ENCODE measurements at places on chromosomes 11 and 22. TPM values are rescaled to one million over a fixed set of nuclear protein-coding genes. Genes with fewer than 3 reads are reported as not detected.
A peak's percentile ranks its signal among the peaks of the same experiment; 100 is the strongest.

Gene OR52H1
- not detected for total RNA-seq

DNA sequence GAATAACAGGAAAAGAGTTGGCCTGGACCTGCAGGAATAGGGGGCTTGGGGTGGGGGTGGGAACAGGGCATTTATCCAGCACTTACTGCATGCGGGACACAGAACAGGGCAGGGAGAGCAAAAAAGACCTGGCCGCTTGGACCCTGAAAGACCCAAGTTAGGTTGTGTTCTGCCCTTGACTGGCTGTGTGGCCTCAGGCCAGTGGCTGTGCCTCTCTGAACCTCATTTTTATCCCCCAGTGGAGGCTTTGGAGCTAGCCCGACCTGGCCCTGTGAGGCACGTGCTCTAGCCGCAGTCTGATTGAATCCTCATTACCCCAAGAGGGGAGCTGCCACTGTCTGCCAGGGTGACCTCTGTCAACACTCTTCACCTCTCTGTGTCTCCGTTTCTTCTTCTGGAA, 68.7 kb downstream of the MN1 start:
- H3K4me1 ChIP-seq, result no peaks in the 10 kb centered on the region
- H3K4me3 ChIP-seq, result no peak overlapping the region
- no peak for DNase-seq
- no peaks in the 10 kb centered on the region for H3K27me3 ChIP-seq
- H3K36me3 ChIP-seq, result no peaks in the 10 kb centered on the region

- no peak for DNase-seq
- peak within 1 kb of the TSS; percentile 44 for H3K27ac ChIP-seq
- H3K4me1 ChIP-seq, result peaks cover 21% of the 10 kb centered on the region
These were observed at the start of the genes BSCL2 and GNG3 for GRCh38 chr11:62707277-62707861. BSCL2 (minus strand) TSS chr11:62707424; CDS start chr11:62707195, 229 bp downstream. GNG3 (plus strand) TSS chr11:62707676; CDS start chr11:62708296, 620 bp downstream.

Gene MMP13
- not detected for total RNA-seq

GRCh38 chr22:42955087-42955635, 59.8 kb downstream of the PACSIN2 start:
- H3K27ac ChIP-seq, result no peak overlapping the region
- H3K27me3 ChIP-seq, result no peaks in the 10 kb centered on the region
- DNase-seq, result no peak

- DNase-seq, result peak; percentile 54
- no peaks in the 10 kb centered on the region for H3K27me3 ChIP-seq
- no peak overlapping the region for H3K27ac ChIP-seq
- no peak overlapping the region for H3K4me3 ChIP-seq
- no peaks in the 10 kb centered on the region for H3K36me3 ChIP-seq
- H3K4me1 ChIP-seq, result no peaks in the 10 kb centered on the region
These were observed 19.3 kb downstream of the RFPL1 start for GRCh38 chr22:29457730-29458129.

Gene RTN4RL2
- total RNA-seq, result 0.32 TPM

Gene BIRC2
- total RNA-seq, result 73.7 TPM

GRCh38 chr11:8230178-8230859, 33.4 kb downstream of the LMO1 start:
- no peak overlapping the region for H3K4me3 ChIP-seq
- H3K4me1 ChIP-seq, result peaks cover 4% of the 10 kb centered on the region
- H3K27ac ChIP-seq, result no peak overlapping the region
- no peak for DNase-seq
